Fibroblast of skin of abdomen (primary cell): ENCODE measurements at places on chromosomes 11 and 22.
A peak's percentile ranks its signal among the peaks of the same experiment; 100 is the strongest.

- no peak for DNase-seq
Measured at GRCh38 chr11:101022256-101022655, 107.4 kb downstream of the PGR start.

GRCh38 chr11:13875643-13876042, 86.9 kb upstream of the SPON1 start:
- no peak for DNase-seq

- DNase-seq: no peak
Measured at GRCh38 chr11:112315057-112315720, 54.5 kb upstream of the PLET1 start.

- no peak for DNase-seq
Measured at GRCh38 chr11:287821-288477, 977 bp upstream of the PGGHG start.

DNA sequence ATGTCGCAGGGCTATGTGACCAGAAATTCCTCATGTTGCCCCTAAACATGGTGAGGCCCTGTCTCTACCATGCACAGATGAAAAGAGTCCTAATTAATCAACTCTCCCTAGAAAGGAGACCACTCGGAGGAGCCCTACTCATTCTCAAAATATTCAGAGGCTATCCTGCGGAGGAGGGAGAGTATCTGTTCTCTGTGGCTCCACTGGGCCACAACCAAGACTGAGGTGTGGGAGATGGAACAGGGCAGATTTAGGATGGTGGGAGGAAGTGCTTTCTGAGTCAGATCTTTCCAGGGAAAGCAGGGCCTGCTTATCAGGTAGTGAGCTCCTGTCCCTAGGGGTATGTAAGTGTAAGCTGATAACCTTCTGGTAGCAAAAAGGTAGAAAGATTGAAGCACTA, 37.0 kb upstream of the PRDM11 start:
- DNase-seq: no peak

- peak; percentile 68 for DNase-seq
Measured at GRCh38 chr11:117180661-117181585, 2.4 kb downstream of the SIDT2 start.

DNA sequence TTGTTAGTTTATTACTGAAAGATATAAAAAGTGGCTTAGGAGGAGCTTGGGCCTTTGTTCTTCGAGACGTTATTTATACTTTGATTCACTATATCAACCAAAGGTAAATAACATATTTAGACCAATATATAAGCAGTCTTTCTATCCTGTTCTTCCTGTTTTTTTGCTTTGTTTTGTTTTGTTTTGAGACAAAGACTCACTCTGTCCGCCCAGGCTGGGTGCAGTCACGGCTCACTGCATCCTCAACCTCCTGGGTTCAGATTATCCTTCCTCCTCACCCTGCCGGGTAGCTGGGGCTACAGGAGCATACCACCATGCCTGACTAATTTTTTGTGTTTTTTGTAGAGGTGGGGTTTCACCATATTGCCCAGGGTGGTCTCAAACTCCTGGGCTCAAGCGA, 66.8 kb downstream of the ATM start:
- DNase-seq: no peak

GRCh38 chr22:31241936-31242335, 29.8 kb downstream of the LIMK2 start:
- peak; percentile 78 for DNase-seq

- DNase-seq: no peak
Measured at GRCh38 chr11:118443590-118444218, 7.4 kb downstream of the KMT2A start.

- DNase-seq: no peak
Measured at GRCh38 chr22:50728523-50728931, 9.5 kb upstream of the ACR start.

GRCh38 chr22:30370641-30371230, 13.9 kb downstream of the CCDC157 start:
- DNase-seq: no peak

- DNase-seq: no peak
Measured at GRCh38 chr11:68584097-68584496, 100.2 kb upstream of the GAL start.

- no peak for DNase-seq
Measured at GRCh38 chr11:92413757-92414513, 189.3 kb downstream of the FAT3 start.

DNA sequence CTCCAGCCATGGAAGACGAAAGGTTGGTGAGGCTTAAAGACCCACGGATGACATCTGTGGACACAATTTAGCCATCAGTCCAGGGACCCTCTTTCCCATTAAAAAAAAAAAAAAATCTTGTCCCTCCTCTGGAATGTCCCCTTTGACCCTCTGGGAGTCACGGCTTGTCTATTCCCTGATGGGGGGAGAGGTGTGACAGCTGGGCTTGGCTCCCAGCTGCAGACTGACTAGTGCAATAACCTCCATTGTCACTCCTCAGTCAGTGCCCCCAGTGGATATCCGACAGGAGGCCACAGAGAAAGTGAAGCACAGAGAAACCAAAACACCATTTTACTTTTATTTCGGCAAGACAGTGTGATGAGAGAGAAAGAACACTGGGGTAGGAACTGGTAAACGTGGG, 2.7 kb upstream of the VSIG2 start:
- no peak for DNase-seq
